Posterior vena cava (tissue), 2 donors: ENCODE measurements at places on chromosomes 7 and 10. TPM values are rescaled to one million over a fixed set of nuclear protein-coding genes. Genes with fewer than 3 reads are reported as not detected.

CALML3 gene
- total RNA-seq = not detected

CALCR gene
- 0.10 TPM for total RNA-seq

FOXI2 gene
- total RNA-seq = 0.14 TPM

GALNT17 gene
- 22.0 TPM for total RNA-seq

C10orf62 gene
- total RNA-seq = 0.19 TPM

ZNF467 gene
- total RNA-seq = 10.9 TPM

GHRHR gene
- not detected for total RNA-seq

SLC18A3 gene
- total RNA-seq = not detected

TEX36 gene
- not detected for total RNA-seq

TMEM213 gene
- total RNA-seq = not detected

WIPF3 gene
- total RNA-seq = 20.8 TPM

LOXL4 gene
- total RNA-seq = 7.6 TPM

COL26A1 gene
- not detected for total RNA-seq

RBP3 gene
- not detected for total RNA-seq

STAG3 gene
- 1.2 TPM for total RNA-seq

NUTM2E gene
- not detected for total RNA-seq
